ENCODE measurements at places on chromosomes 12 and 14.

DNA sequence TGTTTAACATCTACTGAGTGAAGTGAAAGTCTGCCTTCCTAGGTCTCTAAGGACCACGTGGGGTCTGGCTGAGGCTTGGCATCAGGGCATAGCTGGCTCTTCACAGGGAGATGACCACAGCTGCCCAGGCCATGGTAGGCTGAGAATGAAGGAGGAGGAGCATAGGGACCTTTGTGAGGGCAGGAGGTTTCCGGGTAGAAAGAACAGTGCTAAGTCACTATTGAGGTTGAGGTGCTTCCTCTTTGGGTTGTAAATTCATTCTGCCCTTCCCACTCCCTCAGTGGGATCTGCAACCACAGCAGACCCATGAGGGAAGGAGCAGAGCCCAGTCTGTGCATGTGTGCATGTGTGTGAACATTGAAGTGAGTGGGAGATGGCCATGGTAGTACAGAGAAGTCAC is 909.6 kb downstream of the VRK1 start:
- peaks cover 14% of the 10 kb centered on the region for H3K4me1 ChIP-seq
- peaks cover 4% of the 10 kb centered on the region for H3K27me3 ChIP-seq
- no peak overlapping the region for H3K27ac ChIP-seq
- no peak for DNase-seq
- H3K36me3 ChIP-seq: no peaks in the 10 kb centered on the region

- H3K27me3 ChIP-seq: peaks cover 44% of the 10 kb centered on the region
- no peak overlapping the region for H3K27ac ChIP-seq
- no peak for DNase-seq
- no peaks in the 10 kb centered on the region for H3K36me3 ChIP-seq
Observed at GRCh38 chr12:69331909-69332684, 16.1 kb upstream of the LYZ start.

- DNase-seq: no peak
- H3K4me3 ChIP-seq: no peak overlapping the region
- H3K4me1 ChIP-seq: no peaks in the 10 kb centered on the region
- peaks cover 93% of the 10 kb centered on the region for H3K27me3 ChIP-seq
- no peaks in the 10 kb centered on the region for H3K36me3 ChIP-seq
Observed at GRCh38 chr14:56659964-56660551, 80.5 kb downstream of the TMEM260 start.

DNA sequence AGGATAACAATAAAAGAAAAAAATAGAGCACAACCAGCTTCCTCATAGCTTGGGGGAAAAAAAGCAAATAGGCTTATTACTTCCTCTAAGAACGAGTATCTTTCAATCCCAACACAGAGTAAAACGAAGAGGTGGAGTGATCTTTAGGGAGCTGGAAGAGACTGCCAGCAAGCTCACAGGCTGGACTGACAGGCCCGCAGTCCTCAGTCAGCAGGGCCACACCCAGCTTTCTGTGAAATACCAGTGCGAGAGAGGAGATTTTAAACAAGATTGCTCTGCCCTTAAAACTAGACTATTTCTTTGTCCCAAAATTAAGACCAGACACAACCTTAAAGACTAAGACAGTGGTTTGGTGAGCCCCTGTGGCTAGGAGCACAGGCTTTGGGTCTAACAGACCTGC is 32.9 kb downstream of the SETD3 start:
- H3K4me1 ChIP-seq: no peaks in the 10 kb centered on the region
- DNase-seq: no peak
- H3K27me3 ChIP-seq: no peaks in the 10 kb centered on the region
- H3K36me3 ChIP-seq: peaks cover 6% of the 10 kb centered on the region

GRCh38 chr12:23585782-23586163 is 363.7 kb downstream of the SOX5 start:
- H3K36me3 ChIP-seq: peaks cover 8% of the 10 kb centered on the region
- no peak overlapping the region for H3K4me3 ChIP-seq
- H3K27ac ChIP-seq: no peak overlapping the region
- no peak for DNase-seq

- H3K4me1 ChIP-seq: peaks cover 15% of the 10 kb centered on the region
- H3K27ac ChIP-seq: no peak overlapping the region
- no peaks in the 10 kb centered on the region for H3K36me3 ChIP-seq
- DNase-seq: no peak
Observed at GRCh38 chr14:58752289-58752688, 114.5 kb downstream of the DACT1 start.

DNA sequence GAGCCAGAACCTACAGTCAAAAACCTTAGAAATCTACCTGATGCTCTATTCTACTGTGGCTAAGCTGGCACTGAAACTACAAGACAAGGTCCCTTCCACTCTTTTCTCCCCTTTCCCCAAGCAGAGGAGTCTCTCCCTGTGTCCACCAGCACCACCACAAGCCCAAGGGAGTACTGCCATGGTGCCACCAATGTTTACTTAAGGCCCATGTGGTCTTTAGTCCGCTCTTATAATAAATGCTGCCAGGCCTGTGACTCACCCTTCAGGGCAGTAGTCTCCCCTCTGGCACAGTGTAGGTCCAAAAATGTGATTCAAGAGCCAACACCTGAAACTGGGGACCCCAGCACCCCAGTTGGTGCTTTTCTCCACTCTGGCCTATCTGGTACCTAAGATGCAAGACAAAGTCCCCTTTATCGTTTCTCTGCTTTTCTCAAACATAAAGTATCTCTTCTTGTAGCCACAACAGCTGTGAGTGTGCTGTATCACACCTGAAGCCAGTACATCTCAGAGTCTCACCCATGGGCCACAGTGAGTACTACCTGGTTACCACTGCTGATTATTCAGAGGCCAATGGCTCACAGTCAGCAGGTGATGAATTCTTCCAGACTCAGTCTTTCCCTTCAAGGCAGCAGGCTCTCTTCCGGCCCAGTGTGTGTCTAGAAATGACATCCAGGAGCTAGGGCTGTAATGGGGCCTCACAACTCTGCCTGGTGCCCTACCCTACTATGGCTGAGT is 29.3 kb downstream of the SLC38A2 start:
- no peaks in the 10 kb centered on the region for H3K36me3 ChIP-seq
- DNase-seq: no peak
- peaks cover 5% of the 10 kb centered on the region for H3K27me3 ChIP-seq
- H3K27ac ChIP-seq: no peak overlapping the region
- no peak overlapping the region for H3K4me3 ChIP-seq

- peaks cover 4% of the 10 kb centered on the region for H3K4me1 ChIP-seq
- peaks cover 39% of the 10 kb centered on the region for H3K27me3 ChIP-seq
- DNase-seq: no peak
- no peaks in the 10 kb centered on the region for H3K36me3 ChIP-seq
Observed at GRCh38 chr12:111041091-111041490, 120.7 kb upstream of the MYL2 start.

- DNase-seq: no peak
- H3K27me3 ChIP-seq: no peaks in the 10 kb centered on the region
- H3K27ac ChIP-seq: no peak overlapping the region
- no peak overlapping the region for H3K4me3 ChIP-seq
- H3K4me1 ChIP-seq: peaks cover 43% of the 10 kb centered on the region
- no peaks in the 10 kb centered on the region for H3K36me3 ChIP-seq
Observed at GRCh38 chr14:100688051-100688450, 38.6 kb upstream of the DLK1 start.

GRCh38 chr14:39396448-39396847 is 35.8 kb downstream of the FBXO33 start:
- DNase-seq: no peak
- no peaks in the 10 kb centered on the region for H3K4me1 ChIP-seq
- no peak overlapping the region for H3K4me3 ChIP-seq
- no peak overlapping the region for H3K27ac ChIP-seq
- H3K27me3 ChIP-seq: no peaks in the 10 kb centered on the region
- H3K36me3 ChIP-seq: peaks cover 8% of the 10 kb centered on the region

DNA sequence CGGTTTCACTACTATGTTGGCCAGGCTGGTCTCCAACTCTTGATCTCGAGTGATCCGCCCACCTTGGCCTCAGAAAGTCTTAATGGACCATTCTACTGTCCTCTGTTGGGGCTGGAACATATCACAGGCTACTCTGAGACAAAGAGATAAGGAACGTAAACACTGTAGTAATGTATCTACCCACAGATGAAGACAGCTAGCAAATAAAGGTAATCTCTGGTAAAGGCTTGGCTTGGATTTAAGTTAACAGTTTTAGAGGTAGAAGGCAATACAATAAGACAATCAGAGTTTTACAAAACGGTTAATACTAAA is 44.6 kb upstream of the ISM2 start:
- no peaks in the 10 kb centered on the region for H3K27me3 ChIP-seq
- H3K27ac ChIP-seq: no peak overlapping the region
- H3K36me3 ChIP-seq: peaks cover 4% of the 10 kb centered on the region
- no peak for DNase-seq
- peaks cover 25% of the 10 kb centered on the region for H3K4me1 ChIP-seq
- no peak overlapping the region for H3K4me3 ChIP-seq

GRCh38 chr12:7035463-7035862 is 17.2 kb upstream of the LPCAT3 start:
- H3K4me1 ChIP-seq: no peaks in the 10 kb centered on the region
- H3K27ac ChIP-seq: no peak overlapping the region
- no peak overlapping the region for H3K4me3 ChIP-seq
- no peaks in the 10 kb centered on the region for H3K27me3 ChIP-seq

- no peaks in the 10 kb centered on the region for H3K27me3 ChIP-seq
- no peak overlapping the region for H3K4me3 ChIP-seq
- H3K4me1 ChIP-seq: no peaks in the 10 kb centered on the region
- H3K27ac ChIP-seq: no peak overlapping the region
- H3K36me3 ChIP-seq: peaks cover 3% of the 10 kb centered on the region
- no peak for DNase-seq
Observed at GRCh38 chr12:1130164-1130563, 139.1 kb downstream of the ERC1 start.

DNA sequence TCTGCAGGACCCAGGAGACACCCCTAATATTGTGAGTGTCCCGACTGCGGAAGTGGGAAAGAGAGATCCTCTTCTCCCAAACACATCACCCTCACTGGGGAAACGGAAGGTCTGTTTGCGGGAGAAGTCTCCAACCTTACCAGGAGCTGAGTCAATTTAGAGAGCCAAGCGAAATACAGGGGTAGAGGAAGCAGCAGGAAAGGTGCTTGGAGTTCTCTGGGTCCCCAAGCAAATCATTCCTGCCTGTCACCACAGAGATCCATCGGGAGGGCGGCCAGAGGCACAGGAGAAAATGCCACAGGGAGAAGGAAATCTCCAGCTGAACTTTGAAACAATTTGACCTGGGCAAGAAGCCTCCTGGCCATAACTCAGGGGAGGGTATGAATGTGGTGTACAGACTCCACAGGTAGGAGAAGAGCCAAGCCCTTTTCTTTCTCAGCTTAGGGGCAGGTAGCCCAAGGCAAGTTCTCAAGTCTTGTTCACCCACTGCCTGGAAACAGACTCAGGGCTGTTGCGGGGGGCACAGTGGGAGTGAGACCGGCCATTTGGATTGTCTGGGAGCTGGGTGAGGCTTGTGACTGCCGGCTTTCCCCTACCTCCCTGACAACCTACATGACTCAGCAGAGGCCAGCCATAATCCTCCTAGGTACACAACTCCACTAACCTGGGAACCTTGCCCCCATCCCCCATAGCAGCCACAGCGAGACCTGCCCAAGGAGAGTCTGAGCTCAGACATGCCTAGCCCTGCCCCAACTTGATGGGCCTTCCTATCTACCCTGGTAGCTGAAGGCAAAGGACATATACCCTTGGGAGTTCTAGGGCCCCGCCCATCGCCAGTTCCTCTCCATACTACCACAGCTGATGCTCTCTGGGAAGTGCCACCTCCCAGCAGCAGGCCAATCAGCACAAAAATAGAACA is 211.9 kb upstream of the ARHGAP5 start:
- DNase-seq: no peak
- H3K27ac ChIP-seq: no peak overlapping the region
- no peak overlapping the region for H3K4me3 ChIP-seq
- H3K4me1 ChIP-seq: no peaks in the 10 kb centered on the region

DNA sequence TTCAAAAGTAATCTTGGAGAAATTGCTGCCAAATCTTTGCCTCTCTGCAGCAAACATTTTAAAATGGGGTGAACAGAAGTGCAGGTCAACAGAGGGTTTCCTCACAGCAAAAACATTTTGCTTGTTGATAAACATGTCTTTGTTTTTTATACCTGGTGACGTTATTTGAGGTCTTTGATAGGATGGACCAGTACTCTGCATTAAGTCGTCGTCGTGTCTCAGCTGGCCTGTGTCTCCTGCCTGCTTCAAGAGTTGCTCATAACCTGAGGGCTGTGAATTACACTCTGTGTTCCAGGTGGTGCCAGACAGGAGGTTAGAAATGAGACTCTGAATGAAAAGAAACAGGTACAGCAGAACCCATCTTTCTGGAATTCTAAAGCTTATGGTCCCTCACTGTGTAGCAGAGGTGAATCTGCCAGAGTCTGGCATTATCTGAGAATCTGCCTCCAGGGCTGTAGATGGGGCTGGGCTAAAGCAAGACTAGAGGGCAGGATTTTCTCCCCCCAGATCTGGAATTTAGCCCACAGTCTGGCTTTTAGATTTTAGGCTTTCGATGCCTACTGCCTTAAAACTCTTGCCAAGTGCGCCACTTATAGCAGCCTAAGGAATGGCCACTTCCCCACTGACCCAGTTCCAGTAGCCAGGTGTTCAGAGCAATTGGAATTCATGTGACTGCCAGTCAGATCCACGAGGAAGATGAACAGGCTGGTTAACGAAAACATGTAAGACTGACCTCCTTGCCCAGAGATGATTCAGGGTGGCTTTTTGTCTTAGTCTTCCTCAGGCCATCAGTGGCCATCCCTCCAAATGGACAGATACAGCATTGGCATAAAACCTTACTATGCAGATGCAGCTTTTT is 161.2 kb downstream of the PRKCH start:
- peaks cover 10% of the 10 kb centered on the region for H3K4me1 ChIP-seq
- peaks cover 22% of the 10 kb centered on the region for H3K27me3 ChIP-seq
- no peak overlapping the region for H3K4me3 ChIP-seq
- H3K27ac ChIP-seq: no peak overlapping the region

DNA sequence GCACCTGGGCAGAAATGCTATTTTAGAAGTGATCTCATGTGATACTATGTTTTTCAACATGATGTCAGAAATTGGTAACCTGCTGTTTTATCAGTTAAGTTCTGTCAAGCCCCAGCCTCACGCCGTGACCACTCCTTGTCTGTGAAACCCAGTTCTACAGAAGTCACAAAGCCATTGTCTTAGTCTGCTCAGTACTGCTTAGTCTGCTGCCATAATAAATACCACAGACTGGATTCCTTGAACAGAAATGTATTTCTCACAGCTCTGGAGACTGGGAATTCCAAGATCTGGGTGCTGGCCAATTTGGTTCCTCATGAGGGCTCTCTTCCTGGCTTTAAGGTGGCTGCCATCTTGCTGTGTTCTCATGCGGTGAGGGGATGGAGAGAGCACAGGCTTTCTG is 176.9 kb downstream of the PRKCH start:
- peaks cover 8% of the 10 kb centered on the region for H3K4me1 ChIP-seq
- no peak for DNase-seq
- H3K4me3 ChIP-seq: no peak overlapping the region
- no peaks in the 10 kb centered on the region for H3K36me3 ChIP-seq
- H3K27me3 ChIP-seq: no peaks in the 10 kb centered on the region
- H3K27ac ChIP-seq: no peak overlapping the region

GRCh38 chr14:79551523-79551922 is 659.8 kb downstream of the DIO2 start:
- H3K4me3 ChIP-seq: no peak overlapping the region
- DNase-seq: no peak
- no peaks in the 10 kb centered on the region for H3K36me3 ChIP-seq
- H3K4me1 ChIP-seq: no peaks in the 10 kb centered on the region
- no peaks in the 10 kb centered on the region for H3K27me3 ChIP-seq
- no peak overlapping the region for H3K27ac ChIP-seq
